Effector CD8-positive, alpha-beta T cell (primary cell): ENCODE measurements at places on chromosomes 4 and X.

DNA sequence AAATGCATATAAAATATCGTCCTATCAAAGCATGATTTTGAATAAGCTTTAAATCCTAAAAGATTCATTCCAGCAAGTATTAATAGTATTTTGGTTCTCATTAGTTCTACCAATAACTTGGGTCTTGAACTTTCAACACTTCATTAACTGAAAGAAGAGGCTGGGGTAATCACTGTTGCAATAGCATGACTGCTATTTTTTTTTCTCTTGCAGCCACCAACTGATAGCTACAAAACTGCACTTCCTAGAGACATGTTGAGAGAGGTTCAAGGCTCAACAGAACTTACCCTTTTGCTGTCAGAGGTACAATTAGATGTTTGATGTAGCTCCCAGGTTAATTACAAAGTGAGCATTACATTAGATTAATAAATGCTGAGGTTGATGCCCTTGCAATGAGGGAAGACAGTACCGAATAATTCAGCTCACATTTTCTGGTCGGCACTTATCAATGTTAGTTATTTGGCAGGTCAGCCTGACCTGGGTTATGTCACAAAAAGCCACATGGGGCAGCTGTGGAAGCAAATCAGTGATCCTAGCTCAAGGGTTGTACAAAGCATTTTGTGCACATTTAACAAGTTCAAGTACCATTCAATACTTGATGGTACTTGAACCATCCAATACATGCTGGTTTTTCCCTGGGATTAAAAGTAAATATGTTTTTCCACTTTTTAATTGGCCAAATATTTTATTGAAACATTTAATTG is 29.9 kb upstream of the TET2 start:
- no peak for DNase-seq

DNA sequence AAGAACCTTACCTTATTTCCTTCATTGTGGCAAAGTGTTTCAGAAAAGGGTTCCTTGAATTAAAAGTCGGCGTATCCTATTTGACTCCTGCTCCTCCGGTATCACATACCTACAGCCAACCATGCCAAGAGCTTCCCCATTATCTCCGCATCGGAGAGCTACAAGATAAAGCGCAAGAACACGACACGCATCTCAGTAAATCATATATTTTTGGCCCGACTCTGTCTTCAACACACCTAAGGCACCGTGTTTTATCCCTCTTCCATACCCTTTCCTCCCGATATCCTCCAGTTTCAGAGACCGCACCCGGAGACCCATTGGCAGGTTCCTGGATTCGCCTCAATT is 497 bp upstream of the THAP9 start:
- DNase-seq, result no peak

- DNase-seq, result no peak
Measured at GRCh38 chr4:182306792-182307507, 63.7 kb downstream of the TENM3 start.

- no peak for DNase-seq
Measured at GRCh38 chr4:41692717-41693345, 55.7 kb downstream of the PHOX2B start.

DNA sequence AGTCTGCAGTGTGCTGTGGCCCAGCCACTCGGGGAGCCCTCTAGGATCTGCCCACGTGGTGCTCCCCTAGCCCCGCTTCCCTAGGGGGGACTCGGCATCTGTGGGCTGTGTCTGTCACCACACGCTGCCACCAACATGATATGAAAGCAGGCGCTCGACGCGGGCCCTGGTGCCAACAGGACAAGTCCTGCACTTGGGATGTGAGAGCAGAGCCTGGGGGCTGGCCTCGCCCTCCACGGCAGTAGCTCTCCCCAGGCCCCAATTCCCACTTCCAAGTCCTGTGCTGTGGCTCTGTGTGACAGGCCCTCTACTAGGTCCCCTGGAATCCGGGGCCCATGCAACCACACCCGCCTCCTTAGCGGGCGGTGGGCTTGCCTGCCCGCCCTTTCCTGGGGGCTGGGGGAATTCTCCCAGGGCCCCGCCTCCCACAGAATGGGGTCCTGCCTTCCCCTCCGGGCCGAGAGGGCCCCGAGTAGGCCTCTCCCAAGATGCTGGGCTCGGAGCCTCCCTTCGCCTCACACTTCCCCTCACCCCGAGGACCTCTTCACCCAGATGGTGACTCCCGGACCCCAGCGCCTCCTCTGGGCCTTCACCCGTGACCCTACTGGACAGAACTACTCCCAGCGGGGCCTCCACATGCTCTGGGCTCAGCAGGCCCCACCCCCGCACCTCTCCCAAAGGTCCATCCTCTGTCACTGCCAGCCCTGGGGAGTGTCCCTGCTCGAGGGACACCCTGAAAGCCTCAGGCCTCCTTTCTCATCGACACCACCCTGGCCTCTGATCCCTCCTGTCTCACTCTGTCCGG is 11.2 kb downstream of the LRPAP1 start:
- no peak for DNase-seq

DNA sequence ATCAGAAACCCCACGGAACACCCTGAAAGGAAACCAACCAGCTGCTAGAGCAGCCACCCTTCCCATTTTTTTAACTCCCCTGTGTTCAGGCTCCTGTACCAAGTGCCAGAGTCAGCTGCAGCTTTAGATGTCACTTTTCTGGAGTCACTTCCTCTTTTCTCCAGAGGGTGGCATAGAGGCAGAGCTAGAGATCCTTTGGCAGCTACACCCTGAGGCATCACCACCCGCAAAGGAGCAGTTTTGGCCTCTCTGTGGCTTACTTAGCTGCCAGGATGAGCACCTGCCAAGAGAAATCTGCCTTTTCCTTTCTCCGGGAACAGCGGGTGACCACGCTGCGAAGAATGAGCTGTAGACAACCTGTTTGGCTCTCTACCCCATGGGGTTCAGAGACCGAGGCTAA is 58.0 kb upstream of the CHRDL1 start:
- DNase-seq, result no peak

DNA sequence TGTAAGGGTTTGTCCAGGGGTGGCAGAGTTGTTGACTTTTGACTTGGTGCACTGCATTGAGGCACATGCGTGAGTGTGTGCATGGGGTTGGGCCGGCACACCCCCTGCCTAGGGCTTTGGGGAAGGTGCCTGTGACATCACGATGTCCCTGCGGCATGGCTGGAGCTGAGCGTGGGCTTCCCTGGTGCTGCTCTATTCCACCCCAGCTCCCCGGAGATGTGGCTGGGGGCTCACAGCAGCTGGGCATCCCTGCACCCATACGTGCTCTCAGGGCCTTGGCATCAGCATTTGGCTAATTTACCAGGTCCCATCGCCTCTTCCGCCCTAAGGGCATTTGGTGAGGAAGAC is 5.7 kb downstream of the PSAPL1 start:
- DNase-seq, result no peak

DNA sequence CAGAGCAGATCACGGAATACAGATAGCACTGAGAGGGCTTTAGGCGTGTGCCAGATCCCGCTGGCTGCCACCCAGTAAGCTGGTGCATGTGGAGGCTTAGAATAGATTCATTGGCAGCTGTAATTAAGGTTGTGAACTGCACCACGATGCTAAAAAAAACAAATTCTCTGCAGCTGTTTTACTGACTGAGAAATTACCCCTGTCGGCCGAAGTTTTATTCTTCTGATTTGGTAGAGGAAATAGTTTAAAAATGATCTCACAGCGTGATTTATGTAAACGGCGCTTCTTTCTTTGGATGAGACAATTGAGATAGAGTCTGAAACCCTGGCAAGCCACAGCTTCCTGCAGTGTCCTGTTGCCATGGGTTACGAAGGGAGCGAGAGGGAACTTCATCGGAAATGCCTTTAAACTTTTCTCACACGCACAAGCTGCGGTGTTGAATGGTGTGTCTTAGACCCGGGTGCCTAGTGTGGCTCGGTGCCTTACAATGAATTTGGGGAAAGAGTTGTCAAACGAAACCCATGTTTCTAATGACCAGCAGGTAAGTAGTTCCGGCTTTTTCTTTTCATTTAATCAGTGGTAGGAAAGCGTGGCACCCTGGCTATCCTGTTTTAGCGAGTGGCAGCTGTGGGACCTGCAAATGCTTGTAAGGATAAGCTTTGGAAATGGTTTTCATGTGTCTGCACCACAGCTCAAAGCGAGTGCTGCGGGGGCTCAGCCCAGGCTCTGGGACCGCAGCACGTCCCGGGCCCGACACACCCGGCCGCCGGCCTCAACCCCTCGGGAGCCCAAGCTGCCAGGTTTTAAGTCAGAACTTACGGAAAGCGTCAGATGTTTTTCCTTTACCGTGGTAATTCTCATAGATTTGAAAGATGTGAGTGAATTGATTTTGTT is 71.7 kb upstream of the HGFAC start:
- no peak for DNase-seq

DNA sequence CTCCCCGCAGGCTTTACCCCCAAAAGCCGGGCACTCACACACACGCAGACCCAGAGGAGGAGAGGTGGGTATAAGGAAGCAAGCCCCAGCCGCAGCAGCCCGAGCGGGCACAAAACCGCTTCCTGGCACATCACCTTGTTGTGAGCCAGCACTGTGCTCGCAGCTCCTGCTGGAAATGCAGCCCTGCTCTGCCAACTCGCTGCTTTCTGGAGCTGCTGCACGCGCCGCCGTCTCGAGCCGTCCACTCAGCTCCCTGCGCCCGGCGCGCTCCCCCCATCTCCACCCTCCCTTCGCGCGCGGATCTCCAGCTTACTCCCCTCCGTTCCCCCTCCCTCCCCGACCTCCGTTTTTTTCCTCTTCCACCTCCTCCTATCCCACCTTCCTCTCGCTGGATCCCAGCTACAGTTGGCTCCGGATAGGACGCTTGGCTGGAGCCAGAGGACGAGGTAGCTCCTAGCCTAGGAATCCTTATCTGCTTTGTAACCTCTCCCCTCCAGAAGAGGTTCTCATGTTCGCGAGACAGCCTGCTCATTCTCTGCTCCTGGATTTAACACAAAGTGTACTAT is at the start of gene SPOCK3:
SPOCK3 (minus strand) TSS at position 179 of the 566 bp plus-strand sequence.
- DNase-seq, result no peak

DNA sequence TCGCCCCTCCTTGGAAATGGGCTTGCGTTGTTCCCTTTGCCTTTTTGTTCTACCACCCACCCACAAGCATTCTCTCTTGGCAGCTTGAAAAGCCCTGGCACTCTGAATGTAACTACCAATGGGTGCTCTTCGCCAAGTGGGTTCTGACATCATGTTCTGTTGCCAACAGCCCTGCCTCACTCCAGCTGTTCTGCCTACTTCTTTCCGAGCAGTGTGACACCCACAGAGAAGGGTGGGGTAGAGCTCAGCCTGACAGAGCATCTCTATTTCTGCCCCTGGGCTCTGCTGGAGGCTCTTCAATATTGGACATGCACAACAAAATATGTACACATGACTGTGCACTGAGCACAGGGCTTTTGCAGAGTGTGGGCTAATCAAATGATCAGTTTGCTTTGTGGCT is 15.6 kb upstream of the EXOSC9 start:
- no peak for DNase-seq

DNA sequence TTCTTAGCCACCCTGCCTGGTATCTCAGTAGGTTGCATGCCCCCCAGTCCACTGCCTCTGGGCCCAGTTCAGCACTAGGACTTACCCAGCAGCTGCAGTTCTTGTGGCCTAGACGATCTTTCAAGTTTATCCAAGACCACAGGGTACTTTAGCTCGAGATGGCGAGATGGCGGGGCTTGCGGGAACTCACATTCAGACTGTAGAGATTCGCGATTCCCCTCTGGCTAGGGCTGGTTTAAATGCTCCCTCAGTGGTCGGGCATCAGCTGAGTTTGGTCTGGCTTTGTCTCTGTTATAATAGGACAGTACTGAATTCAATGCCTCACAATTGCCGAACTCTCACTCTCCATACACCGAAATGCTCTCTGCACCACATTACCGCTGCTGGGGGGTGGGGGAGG is 18.4 kb upstream of the RFC1 start:
- DNase-seq, result no peak

GRCh38 chr4:173782660-173783059 is 252.6 kb upstream of the HAND2 start:
- DNase-seq, result no peak

DNA sequence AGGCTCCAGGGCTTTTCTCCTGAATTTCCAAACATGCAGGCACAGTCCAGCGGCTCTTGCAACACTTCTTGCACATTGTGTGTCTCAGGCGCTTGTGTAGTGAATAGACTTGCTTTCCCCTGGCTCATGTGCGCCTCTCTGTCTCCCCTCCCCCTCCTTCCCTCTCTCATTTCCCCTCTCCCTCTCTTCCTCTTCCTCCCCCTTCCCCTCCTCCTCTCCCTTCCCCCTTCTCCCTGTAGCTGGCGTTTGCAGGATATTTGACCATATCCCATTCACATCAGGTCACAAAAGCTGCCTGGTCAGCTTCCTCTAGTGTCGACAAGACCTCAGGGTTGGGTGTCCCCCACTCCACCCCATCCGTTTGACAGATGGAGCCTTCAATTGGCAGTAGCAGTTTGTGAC is 2.4 kb downstream of the CHST7 start:
- no peak for DNase-seq

GRCh38 chr4:167784826-167785225 is 307.5 kb upstream of the ANXA10 start:
- no peak for DNase-seq

DNA sequence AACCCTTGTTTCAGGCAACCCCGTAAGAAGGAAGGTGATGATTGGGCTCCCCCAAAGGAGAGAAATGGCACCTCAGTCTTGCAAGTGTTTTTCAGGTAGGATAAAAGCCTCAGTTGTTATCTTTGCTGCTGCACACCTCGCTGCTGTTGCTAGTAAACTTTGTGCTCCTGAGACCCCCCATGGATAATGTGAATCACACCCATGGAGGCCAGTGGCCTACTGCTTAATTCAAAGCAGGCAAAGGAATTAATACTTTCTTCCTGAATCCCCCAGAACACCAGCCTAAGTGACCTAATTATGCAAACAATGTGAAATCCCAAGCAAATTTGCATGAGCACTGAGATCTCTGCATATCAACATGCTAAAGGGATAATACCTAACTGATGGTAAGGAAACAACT is 337.5 kb downstream of the GRIA2 start:
- DNase-seq, result no peak

DNA sequence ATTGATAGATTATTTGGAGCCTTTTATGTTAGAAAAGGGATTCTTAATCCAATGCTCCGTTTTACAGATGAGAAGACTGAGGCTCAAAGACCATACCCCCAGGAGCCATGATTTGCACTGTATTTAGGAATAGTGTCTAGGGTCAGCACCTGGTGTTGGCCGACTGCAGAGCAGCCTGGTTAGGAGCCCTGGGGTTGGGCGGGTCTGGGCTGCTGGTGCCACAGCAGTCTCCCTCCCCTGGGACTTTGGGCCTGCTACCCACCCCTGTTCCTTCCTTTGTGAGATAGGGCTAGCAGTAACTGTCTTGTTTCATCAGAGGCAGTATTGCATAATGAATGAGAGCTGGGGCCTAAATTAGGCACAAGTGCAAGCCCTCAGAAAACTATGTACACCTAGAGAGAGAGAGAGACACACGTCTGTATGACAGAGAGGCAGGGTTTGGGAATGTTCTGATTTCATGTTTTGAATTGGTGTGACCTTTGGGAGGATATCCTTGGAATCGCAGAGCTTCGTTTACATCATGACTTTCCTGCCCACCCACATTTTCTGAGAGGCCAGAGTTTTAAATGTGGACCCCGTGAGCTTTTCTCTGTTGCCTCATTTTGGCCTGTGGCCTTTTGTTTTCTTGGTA is 111.7 kb downstream of the PTTG2 start:
- DNase-seq, result no peak

GRCh38 chr4:132344924-132345828 is 803.9 kb upstream of the PCDH10 start:
- DNase-seq, result no peak
